Mesenchymal stem cell (in vitro differentiated cells and primary cell): ENCODE measurements at places on chromosomes 4 and X.

- no peak for DNase-seq
These were observed 14.9 kb downstream of the RNF212 start for GRCh38 chr4:1098311-1098925.

GRCh38 chrX:10597871-10598270 is 22.5 kb downstream of the MID1 start:
- no peak for DNase-seq

DNA sequence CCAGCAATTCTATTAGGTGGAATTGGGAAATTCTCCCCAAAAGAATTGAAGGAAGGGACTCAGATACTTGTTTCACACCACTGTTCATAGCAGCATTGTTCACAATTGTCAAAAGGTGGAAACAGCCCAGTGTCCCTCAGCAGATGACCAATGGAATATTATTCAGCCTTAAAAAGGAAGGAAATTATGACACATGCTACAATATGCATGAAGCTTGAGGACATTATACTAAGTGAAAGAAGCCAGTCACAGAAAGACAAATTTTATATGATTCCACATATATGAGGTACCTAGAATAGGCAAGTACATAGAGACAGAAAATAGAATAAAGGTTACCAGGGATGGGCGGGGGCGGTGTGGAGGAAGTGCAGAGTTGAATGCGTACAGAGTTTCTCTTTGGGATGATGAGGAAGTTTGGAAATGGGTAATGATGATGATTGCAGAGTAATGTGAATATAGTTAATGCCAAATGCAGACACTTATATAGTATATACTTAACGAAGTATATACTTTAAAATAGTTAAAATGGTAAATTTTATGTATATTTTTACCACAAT is 29.6 kb downstream of the DOCK11 start:
- DNase-seq: no peak

DNA sequence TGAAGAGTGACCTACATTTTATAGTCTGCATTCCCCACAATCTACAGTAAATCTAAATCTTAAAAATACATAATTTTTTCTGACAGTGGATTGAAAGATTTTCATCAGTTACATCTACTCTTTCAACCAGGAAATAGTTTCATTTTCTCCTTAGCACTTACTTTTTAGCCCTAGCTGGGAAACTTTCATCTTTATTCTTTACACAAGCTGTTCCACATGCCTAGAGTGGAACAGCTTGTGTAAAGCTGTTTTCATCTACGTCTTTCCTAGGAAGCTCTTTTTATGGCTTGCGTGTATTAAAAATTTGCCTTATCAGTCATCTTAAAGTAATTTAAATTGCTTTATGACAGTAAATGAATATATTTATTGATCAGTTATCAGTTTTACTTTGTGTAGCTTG is 40.5 kb downstream of the RBPJ start:
- no peak for DNase-seq

DNA sequence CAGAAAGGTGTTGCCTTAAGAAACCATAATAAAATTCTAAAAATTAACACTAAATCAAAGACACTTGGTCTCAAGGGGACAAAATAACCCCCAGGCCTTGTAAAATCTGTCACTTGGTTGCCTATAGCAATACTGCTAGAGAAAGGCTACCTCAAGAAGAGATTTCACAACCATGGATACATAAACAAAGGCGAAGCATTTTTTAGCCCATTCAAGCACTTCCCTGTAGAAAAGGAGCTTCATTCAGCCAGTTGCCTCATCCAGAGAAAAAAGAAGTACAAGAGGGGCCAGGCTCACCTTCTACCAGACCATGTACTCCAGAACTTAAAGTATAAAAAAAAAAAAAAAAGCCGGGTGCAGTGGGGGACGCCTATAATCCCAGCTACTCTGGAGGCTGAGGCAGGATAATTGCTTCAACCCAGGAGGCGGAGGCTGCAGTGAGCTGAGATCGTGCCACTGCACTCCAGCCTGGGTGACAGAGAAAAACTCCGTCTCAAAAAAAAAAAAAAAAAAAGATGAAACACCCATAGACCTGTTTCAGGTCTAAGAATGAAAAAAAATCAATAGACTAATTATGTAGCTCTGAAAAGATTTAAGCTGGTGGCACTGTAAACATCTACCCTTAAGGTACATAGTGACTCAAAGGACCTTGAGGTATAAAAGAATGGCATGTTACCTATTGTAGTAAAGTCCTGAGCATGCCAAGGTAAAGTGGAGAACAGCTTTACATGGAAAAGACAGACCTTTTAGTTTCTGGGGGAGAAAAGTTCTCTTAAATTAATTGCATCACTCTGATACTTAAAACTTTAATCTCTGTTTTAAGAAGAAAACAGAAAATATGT is 18.0 kb downstream of the RUFY3 start:
- DNase-seq: peak; percentile 37

- DNase-seq: peak; percentile 52
These were observed 30.9 kb downstream of the FAM9C start for GRCh38 chrX:13013363-13014110.

- DNase-seq: peak; percentile 89
These were observed 94.1 kb upstream of the ACSL4 start for GRCh38 chrX:109826954-109827708.

DNA sequence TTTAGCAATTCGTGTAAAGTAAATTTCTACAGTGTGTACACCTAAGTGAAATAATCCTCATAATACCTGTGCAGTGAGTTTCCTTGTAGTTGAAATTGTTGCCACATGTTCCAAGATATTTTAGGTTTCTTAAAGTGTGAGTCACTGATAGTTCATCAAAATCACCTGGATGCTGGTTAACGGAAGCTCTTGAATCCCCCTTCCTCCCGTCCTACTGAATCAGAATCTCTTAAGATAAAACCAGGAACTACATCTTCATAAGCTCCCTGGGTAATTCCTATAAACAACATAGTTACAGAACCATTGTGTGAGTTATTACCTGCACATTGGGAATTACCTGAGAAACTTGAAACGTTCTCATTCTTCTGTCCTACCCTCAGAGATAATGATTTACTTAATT is 197.4 kb upstream of the HS3ST1 start:
- no peak for DNase-seq

- DNase-seq: no peak
These were observed 56.4 kb upstream of the NUDT6 start for GRCh38 chr4:122978789-122979188.

DNA sequence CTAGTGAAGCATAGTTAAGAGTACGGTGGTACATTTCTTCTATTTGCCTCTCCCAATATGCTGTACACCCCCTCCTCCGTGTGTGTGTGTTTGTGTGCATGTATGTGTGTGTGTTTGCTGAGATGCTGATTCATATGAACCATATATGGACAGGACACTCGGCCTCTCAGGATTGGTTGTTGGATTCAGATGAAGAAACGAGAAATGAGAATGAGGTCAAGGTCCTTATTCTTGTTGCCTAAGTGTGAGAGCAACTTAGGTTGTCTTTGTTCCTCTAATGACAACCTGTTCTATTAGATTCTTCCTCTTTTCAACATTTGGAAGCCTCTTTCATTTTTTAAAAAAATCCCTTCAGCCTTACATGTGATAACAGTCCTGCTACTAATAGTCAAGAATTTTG is 1387.6 kb downstream of the STIM2 start:
- DNase-seq: no peak

GRCh38 chr4:82450966-82451755 is 20.8 kb downstream of the ENOPH1 start:
- no peak for DNase-seq

DNA sequence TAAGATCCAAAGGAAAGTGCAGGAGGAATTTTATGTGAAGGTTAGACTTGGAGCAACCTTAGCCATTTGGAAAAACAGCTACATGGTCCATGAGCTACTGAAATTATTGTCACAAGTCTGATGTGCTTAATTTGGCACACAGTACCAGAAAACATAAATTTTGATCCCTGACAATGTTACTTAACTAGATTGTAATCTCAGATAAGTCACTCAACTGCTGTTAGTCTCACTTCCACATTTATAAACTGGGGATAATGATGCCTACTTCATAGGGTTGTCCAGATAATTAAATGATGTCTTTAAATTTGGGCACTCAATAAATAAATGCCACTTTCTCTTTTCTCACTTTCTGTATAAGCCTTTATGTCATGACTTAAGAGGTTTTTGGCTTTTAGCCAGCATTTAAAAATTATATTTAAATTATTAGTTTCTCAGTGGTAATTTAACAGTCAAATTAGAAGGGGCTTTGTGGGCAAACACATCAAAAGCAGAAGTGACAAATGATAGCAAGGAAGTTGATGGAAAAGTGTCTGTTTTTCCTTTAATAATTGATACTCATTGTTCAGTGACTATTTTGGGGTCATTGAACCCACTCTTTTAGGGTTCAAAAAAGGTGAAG is 58.3 kb downstream of the PAQR3 start:
- DNase-seq: no peak

GRCh38 chr4:11546391-11547175 is 117.9 kb upstream of the HS3ST1 start:
- no peak for DNase-seq

GRCh38 chr4:106114270-106114669 is 201.7 kb downstream of the TBCK start:
- no peak for DNase-seq

DNA sequence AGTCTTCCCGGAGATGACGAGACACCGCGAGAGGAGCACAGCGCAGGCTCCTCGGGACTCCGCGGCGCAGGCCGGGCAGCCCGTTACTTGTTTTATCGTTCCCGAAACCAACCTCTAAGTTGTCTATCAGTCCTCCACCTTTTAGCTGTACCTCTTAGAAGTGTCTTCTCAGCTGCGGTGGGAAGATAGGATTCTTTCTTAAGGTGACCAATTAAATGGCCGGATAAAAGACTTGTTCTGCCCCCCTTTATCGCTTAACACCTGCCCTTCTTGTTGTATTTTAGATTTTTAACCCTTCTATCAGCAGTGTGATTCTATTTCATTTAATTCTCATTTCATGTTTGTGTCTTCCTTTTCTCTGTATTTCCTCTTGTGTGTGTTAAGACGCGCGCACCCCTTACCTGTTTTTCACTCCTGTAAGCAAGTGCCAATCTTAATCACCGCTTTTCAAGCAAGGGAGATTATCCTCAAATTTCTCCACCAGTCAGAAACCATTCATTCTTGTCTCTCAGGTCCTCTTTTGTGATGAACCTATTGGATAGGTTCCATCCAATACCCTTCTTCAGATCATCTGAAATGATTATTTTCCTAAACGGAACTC is at the start of gene SLC9B2:
Gene SLC9B2 (minus strand): TSS at position 15 of the 601 bp plus-strand sequence. CDS start 9,211 bp downstream, outside the sequence.
- no peak for DNase-seq

DNA sequence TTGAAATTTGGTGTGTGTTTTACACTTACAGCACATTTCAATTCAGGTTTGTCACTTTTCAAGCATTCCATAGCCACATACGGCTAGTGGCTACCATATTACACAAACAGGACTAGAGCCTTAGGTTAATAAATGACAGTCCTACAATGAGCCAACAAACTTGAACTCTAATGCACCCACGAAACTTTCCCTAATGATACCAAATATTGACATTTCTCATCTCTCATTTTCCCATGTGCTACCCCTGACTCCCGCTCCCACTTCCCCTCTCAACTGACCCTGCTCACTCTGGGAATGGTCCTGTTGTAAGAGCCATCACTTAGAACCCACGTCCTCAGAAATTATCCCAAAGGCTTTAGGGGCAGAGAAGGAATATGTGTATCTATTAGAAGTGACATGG is 4.9 kb upstream of the TLR10 start:
- DNase-seq: no peak

DNA sequence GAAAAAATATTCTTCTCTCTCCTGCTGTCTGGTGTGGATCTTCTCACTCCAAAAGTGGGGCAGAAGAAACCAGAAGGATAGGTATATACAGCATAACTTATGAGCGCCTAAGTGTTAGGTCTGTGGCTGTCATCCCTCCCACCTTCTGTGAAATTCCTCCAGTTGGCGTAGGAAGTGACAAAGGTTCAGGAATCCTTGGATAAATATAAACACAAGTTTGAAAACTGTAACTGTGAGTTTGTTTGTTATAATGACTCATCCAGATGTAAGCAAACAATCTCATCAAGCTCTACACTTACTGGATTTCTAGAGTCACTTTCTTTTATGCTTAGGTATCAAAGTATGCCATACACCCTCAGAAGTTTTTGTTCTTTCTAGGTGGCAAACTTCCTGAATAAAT is 405.2 kb downstream of the FAT4 start:
- peak; percentile 76 for DNase-seq

GRCh38 chr4:6788123-6788522 is 5.6 kb downstream of the KIAA0232 start:
- DNase-seq: no peak

DNA sequence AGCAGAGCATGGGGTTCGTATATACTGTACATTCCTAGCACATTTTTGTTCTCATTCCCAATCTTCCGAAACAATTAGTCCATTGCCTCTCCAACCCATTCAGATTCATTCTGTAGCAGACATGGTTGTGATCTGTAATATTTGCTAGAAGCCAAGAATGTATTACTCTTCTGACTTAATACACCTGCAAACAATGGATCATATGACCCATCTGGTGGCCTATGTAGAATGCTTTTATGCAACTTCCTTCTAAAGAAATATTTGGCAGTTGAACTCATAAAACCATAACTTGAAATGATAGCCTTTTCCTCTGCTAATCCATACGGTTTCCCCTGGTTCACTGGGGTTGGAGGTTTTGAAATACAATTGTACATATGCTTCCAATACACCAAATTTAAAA is 32.8 kb upstream of the SGMS2 start:
- DNase-seq: no peak
